ENCODE measurements at places on chromosomes 11 and 22.

DNA sequence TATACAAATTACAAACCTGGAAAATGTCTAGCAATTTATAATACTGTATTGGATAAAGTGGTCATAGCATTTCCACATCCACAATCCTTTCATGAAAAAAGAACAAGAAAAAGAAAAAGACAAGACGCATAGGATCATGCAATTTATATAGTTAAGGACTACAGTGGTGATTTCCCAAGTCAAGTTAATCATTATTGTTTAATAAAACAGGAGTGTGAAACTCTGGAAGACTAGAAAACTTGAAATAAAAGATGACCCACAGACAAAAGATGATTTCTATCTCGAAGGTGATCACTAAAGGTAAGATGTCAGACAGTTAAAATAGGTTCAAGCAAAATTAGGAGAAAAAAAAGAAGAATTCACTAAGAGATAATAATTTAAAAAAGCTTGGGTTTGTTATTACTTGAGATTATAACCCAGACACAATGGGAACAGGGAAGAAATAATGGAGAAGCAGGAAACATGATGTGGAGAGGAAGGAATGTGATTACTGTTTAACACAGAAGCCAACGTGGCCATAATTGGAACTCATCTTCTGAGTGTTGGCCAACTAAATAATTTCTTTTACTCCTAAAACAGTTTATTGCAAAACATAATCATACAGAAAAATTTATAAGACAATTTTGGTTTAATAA, 441.2 kb upstream of the ANO3 start:
- DNase-seq: no peak

DNA sequence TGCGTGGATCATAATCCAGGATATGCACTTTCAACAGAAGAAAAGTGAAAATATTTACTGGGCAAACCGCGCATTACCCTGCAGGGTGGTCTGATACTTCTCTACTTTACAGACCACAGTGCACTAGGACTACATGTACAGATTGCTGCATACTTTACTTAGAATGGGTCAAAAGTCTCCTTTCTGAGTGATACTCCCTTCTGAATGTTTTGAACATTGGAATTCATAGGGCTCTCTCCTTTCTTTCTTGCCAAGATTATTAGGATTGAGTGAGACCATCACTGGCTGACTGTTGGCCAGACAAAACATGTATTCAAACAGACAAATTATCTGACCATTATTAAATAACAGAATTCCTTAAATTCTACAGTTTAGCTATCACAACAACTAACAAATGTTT, 6.6 kb upstream of the FIBIN start:
- DNase-seq: no peak

DNA sequence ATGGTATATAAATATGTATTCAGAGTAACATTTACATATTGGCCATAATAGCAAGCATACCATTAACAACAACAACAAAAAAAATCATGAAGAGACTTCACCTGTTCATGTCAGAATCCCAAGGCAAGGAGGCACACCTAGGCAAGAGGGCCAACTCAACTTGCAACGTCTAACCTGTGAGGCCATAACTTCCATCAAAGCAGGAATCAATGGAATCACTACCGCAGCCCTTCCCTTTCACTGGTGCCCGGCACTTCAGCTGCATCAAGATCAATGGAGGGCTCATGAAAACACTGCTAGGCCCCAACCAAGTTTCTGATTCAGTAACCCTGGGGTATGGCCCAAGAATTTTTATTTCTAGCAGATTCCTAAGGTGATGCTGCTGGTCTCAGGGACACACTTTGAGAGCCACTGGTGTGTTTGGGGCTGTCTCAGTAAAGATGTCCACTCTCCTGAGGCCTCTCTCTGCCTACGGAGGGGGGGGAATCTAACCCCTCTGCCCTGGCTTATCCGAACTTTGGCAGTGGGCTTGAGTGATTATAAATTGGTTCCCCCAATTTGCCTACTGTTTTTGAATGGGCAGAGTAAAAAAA, 8.0 kb downstream of the ZFTA start:
- no peak for DNase-seq

DNA sequence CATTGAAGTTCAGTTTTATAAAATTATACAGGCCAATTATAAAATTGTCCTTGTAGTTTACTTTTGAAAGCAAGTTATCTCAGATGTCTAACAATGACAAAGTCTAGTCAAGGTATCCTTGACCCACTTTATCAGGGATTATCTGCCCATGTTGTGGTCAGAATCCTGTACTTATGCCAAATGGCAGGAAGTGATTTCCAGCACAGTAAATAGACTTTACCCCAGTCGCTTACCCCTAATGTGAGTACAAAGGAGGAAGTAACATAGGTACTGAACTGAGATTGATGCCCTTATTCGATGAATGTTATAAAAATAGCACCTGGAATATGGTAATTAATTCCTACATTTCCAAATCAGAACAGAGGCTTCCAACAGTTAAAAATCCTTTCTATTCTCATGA, 355.7 kb downstream of the CNTN5 start:
- no peak for DNase-seq

DNA sequence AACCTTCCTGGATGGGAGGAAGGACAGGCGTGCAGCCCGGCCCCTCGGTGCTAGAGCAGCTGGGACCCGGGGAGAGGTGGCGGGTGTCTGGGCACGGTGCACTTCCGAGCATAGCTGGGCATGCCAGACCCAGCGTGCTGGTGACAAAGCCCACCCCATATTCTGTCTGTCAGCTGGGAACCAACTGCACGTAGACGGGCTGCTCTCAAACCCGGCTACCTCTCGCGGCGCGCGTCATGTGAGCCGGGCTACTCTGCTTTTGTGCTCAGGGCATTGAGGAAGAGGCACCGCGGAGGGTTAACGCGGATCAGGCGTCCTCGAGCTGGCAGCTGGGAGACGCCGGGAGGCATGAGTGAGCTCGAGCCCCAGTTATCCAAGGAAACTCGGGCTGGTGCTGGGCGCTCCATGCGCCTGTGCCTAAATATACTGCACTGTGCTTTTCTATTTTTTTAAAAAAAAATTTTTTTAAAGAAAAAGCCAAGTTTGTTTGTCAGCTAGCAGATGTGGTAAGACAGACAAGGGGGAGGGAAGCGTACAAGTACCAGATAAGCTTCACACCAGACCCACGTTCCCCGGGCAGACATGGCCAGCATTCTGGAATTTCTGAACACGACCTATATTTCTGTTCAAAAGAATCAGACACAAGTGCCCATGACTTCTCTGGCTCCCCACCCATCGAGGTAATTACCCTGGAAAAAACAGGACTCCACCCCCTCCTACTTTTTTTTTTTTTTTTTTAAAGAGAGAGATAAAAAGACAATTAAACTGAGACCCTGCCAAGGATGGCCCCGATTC, 425.6 kb downstream of the SHANK2 start:
- DNase-seq: no peak

DNA sequence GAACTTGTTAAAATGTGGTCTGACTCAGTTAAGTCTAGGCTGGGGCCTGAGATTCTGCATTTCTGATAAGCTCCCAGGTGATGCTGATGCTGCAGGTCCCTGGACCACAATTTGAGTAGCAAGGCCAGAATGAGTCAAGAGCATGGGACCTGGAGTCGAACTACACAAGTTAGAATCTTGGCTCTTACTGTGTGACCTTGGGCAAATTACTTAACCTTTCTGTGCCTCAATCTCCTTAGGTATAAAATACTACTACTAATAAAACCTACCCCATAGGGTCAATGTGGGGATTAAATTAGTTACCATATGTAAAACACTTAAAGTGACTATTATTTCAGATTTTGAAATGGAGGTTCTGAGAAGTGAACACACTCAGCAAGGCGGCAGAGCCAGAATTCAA, 34.3 kb downstream of the GDPD5 start:
- DNase-seq: no peak

DNA sequence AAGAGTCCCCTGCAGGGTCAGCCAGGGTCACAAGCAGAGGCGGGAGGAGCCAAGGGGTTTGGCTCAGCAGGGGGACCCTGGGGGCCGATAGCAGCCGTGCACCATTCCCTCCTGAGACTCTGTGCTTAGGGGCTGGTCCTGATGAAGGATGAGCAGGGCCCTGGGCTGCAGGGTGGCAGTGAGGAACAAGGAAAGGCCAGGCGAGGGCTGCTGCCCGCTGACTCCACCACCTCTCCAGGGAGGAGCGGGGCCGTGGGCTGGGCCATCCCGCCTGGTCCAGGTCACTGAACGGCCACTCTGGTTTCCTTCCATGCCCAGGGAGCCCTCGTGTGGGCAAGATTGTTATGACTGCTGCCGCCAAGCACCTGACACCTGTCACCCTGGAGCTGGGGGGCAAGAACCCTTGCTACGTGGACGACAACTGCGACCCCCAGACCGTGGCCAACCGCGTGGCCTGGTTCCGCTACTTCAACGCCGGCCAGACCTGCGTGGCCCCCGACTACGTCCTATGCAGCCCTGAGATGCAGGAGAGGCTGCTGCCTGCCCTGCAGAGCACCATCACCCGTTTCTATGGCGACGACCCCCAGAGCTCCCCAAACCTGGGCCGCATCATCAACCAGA, 9.2 kb upstream of the NDUFS8 start:
- no peak for DNase-seq

- no peak for DNase-seq
These were observed 53.8 kb downstream of the DENND5A start for GRCh38 chr11:9211322-9211721.

- no peak for DNase-seq
These were observed 44.7 kb downstream of the BIRC2 start for GRCh38 chr11:102391549-102392237.

- no peak for DNase-seq
These were observed 111.8 kb downstream of the CCDC81 start for GRCh38 chr11:86486261-86487030.

- no peak for DNase-seq
These were observed 19.5 kb downstream of the CRELD2 start for GRCh38 chr22:49937758-49938564.

- no peak for DNase-seq
These were observed 5.7 kb downstream of the CHRNA10 start for GRCh38 chr11:3665336-3666022.

GRCh38 chr22:44595841-44596341, 97.9 kb upstream of the RTL6 start:
- no peak for DNase-seq

DNA sequence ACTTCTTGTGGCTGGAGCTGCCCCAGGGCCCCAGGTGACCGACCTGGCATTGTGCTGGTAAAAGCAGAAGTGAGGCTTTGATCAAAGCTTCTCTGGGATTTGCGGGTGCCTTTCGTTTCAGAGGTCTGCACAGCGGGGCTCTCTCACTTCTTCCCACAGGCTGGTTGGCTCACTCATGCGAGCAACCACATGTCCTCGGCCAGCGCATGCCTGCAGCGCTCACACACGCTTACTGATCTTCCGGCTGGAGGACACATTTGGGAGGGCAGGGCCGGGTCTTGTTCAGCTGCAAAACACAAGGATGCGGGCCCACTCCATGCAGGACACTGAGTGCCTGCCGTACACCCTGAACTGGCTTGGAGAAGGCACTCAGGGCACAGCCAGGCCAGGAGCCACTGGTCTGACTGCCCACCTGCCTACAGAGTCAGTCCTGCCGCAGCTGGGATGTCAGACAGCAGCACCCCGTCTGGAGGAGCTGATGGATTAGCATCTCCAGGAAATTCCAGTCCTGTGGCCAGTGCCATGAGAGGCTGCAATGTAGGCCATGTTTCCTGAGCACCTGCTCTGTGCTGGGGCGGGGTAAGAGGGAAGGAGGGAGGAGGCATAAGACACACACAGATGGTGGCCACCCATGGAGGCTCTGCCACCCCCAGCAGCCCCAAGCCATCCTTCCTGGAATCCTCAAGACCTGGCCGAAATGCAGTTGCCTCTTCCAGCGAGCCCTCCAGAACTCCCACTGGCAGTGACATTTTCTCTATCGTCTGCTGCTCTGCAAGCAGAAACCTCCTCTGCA, 1383.2 kb downstream of the BRD1 start:
- DNase-seq: no peak

GRCh38 chr11:71252770-71253730, 673 bp upstream of the SHANK2 start:
- DNase-seq: no peak

GRCh38 chr11:60887556-60887955, 18.8 kb downstream of the PRPF19 start:
- DNase-seq: no peak

DNA sequence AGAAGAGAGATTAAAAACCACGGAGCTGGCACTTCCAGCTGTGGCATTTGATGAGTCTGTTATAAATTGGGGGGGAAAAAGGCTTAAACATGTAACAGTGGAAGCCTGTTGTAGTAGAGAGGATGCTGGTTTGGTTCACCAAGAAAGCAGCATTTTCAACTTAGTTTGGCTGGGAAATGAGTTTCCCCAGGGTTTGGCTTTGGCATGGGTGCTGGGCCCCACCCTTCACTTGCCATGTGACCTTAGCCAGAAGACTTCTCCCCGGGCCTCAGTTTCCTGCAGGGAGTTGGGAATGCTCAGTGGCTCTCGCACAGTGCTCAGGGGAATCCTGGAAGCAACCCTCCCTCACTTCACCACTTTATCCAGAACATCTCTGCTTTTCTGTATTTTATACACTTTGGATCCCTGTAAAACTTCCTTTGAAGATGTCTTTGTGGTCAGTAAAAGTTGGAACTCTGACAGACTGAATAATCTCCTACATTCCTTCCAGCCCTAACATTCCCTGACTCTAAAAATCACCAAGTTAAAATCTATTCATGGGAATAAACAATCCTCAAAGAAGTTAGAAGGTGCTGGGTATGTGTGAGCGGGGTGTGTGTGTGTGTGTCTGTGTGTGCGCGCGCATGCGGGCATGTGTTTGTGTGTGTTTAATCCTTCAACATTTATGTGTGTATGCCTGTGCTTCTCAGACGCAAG, 166.0 kb downstream of the TENM4 start:
- no peak for DNase-seq

GRCh38 chr11:73195191-73196007, 22.7 kb upstream of the P2RY2 start:
- no peak for DNase-seq

DNA sequence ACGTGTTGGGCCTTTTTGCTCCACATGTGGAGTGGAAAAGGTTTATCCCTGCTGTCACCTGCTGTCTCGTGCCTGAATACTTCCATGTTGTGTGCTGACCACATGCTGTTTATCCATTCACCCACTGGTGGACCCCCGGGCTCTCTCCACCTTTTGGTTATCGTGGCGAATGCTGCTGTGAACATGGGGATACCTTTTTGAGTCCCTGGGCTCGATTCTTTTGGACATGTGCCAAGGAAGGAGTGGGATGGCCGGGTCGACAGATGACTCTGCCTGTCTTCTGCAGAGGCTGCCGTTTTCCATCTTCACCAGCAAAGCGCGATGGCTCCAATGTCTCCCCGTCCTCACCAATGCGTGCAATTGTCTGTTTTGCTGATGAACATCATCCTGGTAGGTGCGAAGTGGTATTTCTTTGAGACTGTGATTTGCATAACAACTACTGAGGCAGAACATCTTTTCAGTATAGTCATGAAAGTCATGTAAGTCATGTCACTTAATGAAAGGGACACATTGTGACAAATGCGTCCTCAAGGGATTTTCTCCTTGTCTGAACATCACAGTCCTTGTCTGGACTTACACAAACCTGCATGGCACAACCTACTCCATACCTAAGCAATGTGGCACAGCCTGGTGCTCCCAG, 758.7 kb downstream of the BRD1 start:
- no peak for DNase-seq
